Erythroblast (primary cell): ENCODE measurements at places on chromosomes 5 and 9.

GRCh38 chr5:109394806-109395205, 15.0 kb downstream of the PJA2 start:
- no peak for DNase-seq

DNA sequence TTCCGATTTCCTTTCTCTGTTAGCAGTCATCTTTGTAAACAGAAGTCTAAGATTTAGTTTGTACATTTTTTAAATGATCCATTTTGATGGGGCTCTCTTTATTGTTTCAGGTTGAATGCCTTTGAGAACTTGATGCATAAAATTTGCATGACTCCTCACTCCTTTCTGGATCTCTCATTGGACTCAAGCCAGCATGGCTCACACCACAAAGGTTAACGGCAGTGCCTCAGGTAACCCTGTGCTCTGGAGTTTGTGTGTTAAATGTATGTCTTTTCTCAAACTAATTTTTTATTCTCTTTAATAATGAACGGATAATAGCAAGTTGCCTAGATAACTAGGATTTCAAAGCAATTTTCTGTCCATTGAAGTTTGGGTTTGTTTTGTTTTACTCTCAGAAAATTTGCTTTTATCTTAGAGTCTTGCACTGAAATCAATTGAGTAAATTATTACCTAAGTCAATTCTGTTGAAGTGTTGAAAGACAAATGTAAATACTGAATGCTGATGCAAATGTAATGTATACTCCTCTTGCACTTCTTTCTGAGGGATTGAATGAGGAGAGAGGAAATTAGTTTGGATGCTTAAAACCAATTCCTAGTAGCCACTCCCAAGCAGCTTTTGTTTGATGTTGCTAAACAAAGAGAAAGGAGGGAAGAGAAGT, 164.6 kb upstream of the DMRT1 start:
- DNase-seq, result no peak

DNA sequence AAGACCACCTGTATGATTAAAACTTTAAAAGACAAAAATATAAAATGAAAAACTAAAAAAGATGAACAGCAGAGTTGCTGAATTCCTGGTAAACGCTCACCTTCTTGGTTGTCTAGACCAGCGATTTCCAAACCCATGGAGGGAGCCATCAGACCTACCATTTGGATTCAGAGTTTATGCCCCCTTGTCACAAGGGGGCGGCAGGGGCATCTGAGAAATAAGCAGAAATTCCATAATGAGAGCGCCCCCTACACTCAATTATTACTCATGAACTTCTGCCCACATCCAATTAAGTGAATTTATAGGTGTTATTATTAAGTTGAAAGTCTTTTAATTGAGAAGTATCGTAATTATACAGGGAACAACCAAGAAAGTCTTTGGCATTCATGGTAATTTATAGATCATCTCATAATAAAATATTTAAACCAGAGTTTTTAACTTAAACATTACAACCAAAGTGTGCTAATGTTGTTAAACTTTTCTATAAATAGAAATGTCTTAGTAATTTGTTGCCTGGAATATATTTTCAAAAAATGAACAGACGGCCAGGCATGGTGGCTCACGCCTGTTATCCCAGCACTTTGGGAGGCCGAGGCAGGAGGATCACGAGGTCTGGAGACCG, 35.2 kb upstream of the SPATA31C2 start:
- peak; percentile 80 for DNase-seq

GRCh38 chr9:18849270-18849669, 183.7 kb downstream of the SAXO1 start:
- no peak for DNase-seq

DNA sequence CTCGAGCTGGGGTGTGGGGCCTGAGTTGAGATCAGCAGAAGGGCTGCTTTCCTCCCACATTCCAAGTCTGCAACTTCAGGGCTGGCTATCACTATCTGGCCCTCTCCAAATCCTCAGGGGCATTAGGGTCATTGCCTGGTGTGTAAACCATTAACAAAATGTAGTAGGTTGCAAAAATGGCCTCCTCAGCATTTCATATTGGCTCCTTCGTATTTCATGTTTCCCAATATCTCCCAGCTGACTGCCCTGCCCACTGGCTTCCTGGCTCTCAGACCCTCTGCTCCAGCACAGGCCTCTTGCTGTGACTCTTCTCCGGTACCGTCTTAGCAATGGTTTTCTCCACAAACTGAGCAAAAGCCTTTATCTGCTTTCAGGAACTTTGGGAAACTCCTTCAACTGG, 113.8 kb downstream of the GADD45G start:
- DNase-seq, result no peak

DNA sequence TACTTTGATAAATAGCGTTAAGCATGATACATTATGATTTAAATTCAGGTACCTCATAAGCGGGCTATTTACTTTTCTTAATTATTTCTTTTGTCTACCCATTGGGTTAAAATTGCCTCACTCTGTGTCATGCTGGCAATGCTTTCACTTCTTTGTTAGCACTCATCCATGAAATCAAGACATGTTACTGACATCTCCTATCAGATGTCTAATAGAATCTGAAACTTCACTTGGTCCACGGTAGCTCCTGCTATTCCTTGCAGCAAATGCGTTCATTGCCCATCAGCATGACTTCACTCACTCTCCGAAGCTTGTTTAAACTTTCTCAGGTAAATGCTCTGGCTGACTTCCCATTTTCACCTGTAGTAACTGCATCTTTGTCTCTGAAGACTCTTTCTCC, 193.5 kb upstream of the EDIL3 start:
- DNase-seq, result no peak
